ENCODE measurements at places on chromosomes 2 and 18. TPM values are rescaled to one million over a fixed set of nuclear protein-coding genes. Genes with fewer than 3 reads are reported as not detected.

Gene LAMA3
- not detected for total RNA-seq

Gene MARCHF4
- total RNA-seq, result 1.3 TPM

Gene AQP12A
- not detected for total RNA-seq

Gene RNF152
- 76.4 TPM for total RNA-seq

Gene PJVK
- 7.4 TPM for total RNA-seq

Gene ITGB1BP1
- 98.0 TPM for total RNA-seq

Gene FBXO41
- 1.6 TPM for total RNA-seq

Gene ZNF892
- total RNA-seq, result 7.0 TPM

Gene FARSB
- 15.8 TPM for total RNA-seq

- no peak overlapping the region for H3K27ac ChIP-seq
- H3K36me3 ChIP-seq, result no peaks in the 10 kb centered on the region
- H3K4me1 ChIP-seq, result peaks cover 17% of the 10 kb centered on the region
- peaks cover 8% of the 10 kb centered on the region for H3K27me3 ChIP-seq
These were observed 249.7 kb upstream of the OSR1 start for GRCh38 chr2:19607931-19608771.

- H3K27ac ChIP-seq, result no peak overlapping the region
- peak; percentile 93 for DNase-seq
- H3K4me1 ChIP-seq, result peaks cover 8% of the 10 kb centered on the region
- H3K36me3 ChIP-seq, result no peaks in the 10 kb centered on the region
- H3K27me3 ChIP-seq, result no peaks in the 10 kb centered on the region
These were observed 749 bp upstream of the EIF2AK3 start for GRCh38 chr2:88627856-88628570.

GRCh38 chr18:45012286-45012685 lies 331.6 kb downstream of the SETBP1 start:
- H3K36me3 ChIP-seq, result peaks cover 11% of the 10 kb centered on the region
- H3K27ac ChIP-seq, result peak overlapping the region; percentile 3
- H3K4me3 ChIP-seq, result no peak overlapping the region
- no peaks in the 10 kb centered on the region for H3K27me3 ChIP-seq
- H3K4me1 ChIP-seq, result peaks cover 59% of the 10 kb centered on the region
- DNase-seq, result no peak

DNA sequence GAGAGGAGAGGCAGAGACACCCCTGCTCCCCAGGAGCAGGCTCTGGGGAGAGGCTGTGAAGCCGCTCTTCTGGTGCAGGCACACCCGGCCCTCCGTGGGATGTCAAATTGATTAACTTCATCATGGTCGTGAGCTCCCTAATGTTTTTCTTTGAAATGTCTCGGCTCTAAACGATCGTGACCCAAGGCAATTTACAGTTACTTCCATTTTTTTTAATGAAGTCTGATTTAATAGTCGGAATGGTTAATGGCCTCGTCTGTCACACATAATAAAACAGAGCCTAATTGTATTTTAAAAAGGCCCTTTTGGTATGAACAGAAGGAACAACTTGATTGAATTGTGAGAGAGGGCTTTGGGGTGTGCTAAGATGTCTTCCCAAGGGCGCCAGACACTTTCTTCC lies 130.2 kb downstream of the SMAD2 start:
- H3K36me3 ChIP-seq, result no peaks in the 10 kb centered on the region
- peaks cover 25% of the 10 kb centered on the region for H3K27me3 ChIP-seq
- H3K4me1 ChIP-seq, result peaks cover 7% of the 10 kb centered on the region

- no peak overlapping the region for H3K4me3 ChIP-seq
- H3K36me3 ChIP-seq, result no peaks in the 10 kb centered on the region
- peaks cover 4% of the 10 kb centered on the region for H3K4me1 ChIP-seq
- no peak overlapping the region for H3K27ac ChIP-seq
- no peaks in the 10 kb centered on the region for H3K27me3 ChIP-seq
- no peak for DNase-seq
These were observed 4.3 kb downstream of the UGT1A9 start for GRCh38 chr2:233676046-233676445.

GRCh38 chr2:197675711-197676188 lies 363 bp upstream of the RFTN2 start:
- H3K27ac ChIP-seq, result peak overlapping the region; percentile 98
- peak overlapping the region; percentile 80 for H3K4me3 ChIP-seq
- no peak for DNase-seq
- peaks cover 12% of the 10 kb centered on the region for H3K36me3 ChIP-seq
- H3K4me1 ChIP-seq, result peaks cover 42% of the 10 kb centered on the region

- H3K36me3 ChIP-seq, result no peaks in the 10 kb centered on the region
- H3K27ac ChIP-seq, result no peak overlapping the region
- H3K27me3 ChIP-seq, result no peaks in the 10 kb centered on the region
- H3K4me3 ChIP-seq, result no peak overlapping the region
These were observed 414.3 kb upstream of the HS6ST1 start for GRCh38 chr2:128732976-128733431.

DNA sequence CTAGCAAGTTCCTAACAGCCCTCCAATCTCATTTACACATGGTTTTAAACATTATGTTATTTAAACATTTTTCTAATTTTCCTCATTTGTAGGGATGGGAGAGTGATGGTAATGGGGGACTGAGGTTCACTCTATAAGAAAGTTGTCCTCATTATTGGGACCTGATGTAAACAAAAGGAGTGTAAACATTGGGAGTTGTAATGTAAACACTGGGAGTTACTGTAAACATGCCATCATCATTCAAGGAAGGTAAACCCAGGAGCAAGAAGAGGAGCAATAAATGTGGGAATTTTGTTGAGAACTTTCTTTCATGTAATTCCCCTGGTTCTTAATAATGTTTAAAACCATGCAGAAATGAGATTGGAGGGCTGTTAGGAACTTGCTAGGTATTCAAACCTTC lies 17.8 kb downstream of the RFTN2 start:
- H3K27me3 ChIP-seq, result no peaks in the 10 kb centered on the region
- DNase-seq, result no peak
- no peaks in the 10 kb centered on the region for H3K4me1 ChIP-seq
- H3K36me3 ChIP-seq, result peaks cover 20% of the 10 kb centered on the region

GRCh38 chr2:31944828-31945571 lies 65.8 kb downstream of the MEMO1 start:
- no peaks in the 10 kb centered on the region for H3K4me1 ChIP-seq
- no peak for DNase-seq
- H3K36me3 ChIP-seq, result peaks cover 5% of the 10 kb centered on the region
- H3K27me3 ChIP-seq, result no peaks in the 10 kb centered on the region
- H3K27ac ChIP-seq, result peak overlapping the region; percentile 25
- H3K4me3 ChIP-seq, result no peak overlapping the region

DNA sequence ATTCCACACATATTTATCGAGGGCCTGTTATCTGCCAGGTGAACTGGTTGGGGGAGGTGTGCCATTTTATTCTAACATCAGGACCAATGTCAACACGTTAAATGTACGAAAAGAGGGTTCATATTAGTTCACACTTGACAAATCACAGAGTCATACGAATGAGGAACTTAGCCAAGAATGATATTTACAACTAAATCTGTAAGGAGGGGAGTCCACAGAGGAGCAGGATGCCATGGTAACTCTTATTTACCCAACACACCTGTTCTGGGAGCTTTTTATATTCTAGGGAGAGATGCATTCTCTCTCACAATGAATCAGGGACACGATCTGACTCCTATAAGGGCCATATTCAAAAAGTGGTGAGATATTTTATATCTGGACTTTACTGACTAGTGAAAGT lies 144.1 kb downstream of the CDC42EP3 start:
- no peak for DNase-seq
- no peaks in the 10 kb centered on the region for H3K36me3 ChIP-seq
- no peak overlapping the region for H3K27ac ChIP-seq
- no peaks in the 10 kb centered on the region for H3K27me3 ChIP-seq
- no peak overlapping the region for H3K4me3 ChIP-seq

- no peaks in the 10 kb centered on the region for H3K36me3 ChIP-seq
- H3K4me3 ChIP-seq, result no peak overlapping the region
- H3K4me1 ChIP-seq, result no peaks in the 10 kb centered on the region
- no peaks in the 10 kb centered on the region for H3K27me3 ChIP-seq
- H3K27ac ChIP-seq, result no peak overlapping the region
- no peak for DNase-seq
These were observed 83.1 kb downstream of the FBXO15 start for GRCh38 chr18:74064510-74064909.

GRCh38 chr18:191725-192124 lies 33.4 kb downstream of the USP14 start:
- DNase-seq, result no peak
- peaks cover 2% of the 10 kb centered on the region for H3K4me1 ChIP-seq
- no peaks in the 10 kb centered on the region for H3K27me3 ChIP-seq
- H3K36me3 ChIP-seq, result peaks cover 14% of the 10 kb centered on the region
- no peak overlapping the region for H3K4me3 ChIP-seq

- H3K27me3 ChIP-seq, result no peaks in the 10 kb centered on the region
- peaks cover 10% of the 10 kb centered on the region for H3K4me1 ChIP-seq
- no peaks in the 10 kb centered on the region for H3K36me3 ChIP-seq
- no peak for DNase-seq
These were observed 57.0 kb downstream of the OSBPL6 start for GRCh38 chr2:178251151-178251955.

DNA sequence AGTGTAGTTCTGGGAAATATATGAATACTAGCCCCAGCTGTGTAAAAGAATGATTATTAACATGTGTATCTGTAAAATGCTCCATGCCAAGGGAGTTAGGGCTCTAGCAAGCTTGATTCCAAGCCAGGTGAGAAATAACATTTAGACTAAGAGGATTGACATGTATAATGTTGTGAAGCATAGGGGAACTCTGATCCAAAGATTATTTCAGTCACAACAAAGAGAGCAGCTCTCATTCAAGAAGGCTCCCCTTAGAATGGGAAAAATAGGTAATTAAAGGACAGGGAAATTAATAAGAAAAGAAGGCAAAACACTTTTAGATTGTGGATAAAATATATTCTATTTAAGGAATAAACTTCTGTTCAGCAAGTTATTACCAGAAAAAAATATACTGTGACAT lies 347.3 kb upstream of the CDH7 start:
- H3K4me1 ChIP-seq, result no peaks in the 10 kb centered on the region
- no peak overlapping the region for H3K27ac ChIP-seq
- no peaks in the 10 kb centered on the region for H3K36me3 ChIP-seq
- H3K27me3 ChIP-seq, result no peaks in the 10 kb centered on the region

DNA sequence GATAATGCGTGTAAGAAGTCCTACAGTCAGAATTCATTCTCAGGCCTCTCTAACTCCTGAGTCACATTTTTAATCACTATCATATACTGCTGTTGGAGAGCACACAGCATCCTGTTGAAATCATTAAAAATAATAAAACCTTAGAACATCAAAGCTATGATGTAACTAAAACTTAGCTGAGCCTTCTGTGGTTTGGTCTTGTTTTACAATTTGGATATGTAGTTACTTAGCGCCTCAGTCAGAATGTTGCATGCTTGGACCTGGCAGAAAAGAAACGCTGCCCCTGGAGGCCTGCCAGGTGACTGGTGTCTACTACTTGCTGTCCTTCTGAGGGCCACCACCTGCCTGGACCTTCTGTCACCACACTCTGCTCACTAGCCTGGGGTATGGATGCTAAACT lies 261.1 kb upstream of the RASGRP3 start:
- H3K4me1 ChIP-seq, result peaks cover 87% of the 10 kb centered on the region
- no peak for DNase-seq
- no peaks in the 10 kb centered on the region for H3K36me3 ChIP-seq

DNA sequence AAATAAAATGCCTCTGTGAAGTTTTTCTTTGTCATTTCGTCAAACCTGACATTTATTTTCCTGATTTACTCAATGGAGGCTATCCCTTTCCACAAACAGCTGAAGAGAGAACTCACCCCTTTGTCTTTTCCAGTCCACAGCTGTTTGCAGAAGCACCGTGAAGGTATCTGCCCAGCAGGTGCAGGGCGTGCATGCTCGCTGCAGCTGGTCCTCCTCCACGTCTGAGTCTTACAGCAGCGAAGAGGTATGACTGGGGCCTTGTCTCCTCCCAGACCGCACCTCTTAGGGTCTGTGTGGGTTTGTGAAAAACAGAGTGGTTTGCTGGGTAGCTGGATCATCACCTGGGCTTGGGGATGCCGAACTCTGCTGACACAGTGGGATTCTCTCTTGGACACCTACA lies 9.7 kb downstream of the SPP2 start:
- DNase-seq, result no peak
- H3K36me3 ChIP-seq, result no peaks in the 10 kb centered on the region
- no peaks in the 10 kb centered on the region for H3K4me1 ChIP-seq
- H3K4me3 ChIP-seq, result no peak overlapping the region
- H3K27me3 ChIP-seq, result peaks cover 79% of the 10 kb centered on the region

DNA sequence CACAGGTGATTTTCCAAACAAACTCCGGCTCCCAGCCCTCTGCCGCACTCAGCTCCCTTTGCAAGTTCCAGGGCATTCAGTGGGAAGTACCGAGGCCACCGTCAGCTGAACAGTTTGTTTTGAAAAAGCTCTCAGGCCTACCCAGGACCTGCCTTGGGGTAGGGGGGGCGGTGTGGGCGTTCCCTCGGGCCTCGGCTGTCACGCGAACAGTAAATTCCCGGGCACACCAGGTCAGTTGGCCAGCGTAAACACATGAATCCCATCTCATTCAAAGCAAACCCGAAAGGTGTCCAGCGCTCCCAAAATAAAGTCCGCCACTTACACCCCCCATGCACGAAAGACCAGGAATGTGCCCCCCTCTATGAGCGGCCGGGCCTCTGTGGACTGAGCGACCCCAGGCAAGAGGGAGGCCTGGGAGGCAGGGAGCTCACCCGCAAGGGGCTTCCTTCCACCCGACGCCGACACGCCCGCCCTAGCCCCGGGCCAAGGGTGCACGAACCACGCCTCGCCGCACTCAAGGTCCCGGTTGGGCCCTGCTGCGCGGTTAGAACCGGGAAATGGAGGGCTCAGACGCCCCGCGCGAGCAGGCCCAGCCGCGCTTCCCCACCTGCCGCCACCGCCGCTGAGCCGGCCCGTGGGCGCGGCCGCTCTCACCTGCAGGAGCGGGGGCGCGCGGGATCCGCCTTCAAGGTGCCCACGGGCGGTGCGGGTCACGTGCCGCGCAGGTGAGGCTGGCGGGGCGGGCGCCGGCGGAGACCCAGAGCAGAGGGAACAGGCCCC lies at the start of gene WDSUB1:
Gene WDSUB1, minus strand, starts transcription at position 775 of the 780 bp plus-strand sequence. CDS start 3,634 bp downstream, outside the sequence.
- peaks cover 49% of the 10 kb centered on the region for H3K4me1 ChIP-seq
- peaks cover 7% of the 10 kb centered on the region for H3K36me3 ChIP-seq
- peak within 1 kb of the TSS; percentile 85 for H3K4me3 ChIP-seq
- H3K27ac ChIP-seq, result peak within 1 kb of the TSS; percentile 93

GRCh38 chr2:2872713-2873449 lies 504.7 kb downstream of the EIPR1 start:
- no peak overlapping the region for H3K27ac ChIP-seq
- H3K4me1 ChIP-seq, result no peaks in the 10 kb centered on the region
- H3K36me3 ChIP-seq, result no peaks in the 10 kb centered on the region
- no peak overlapping the region for H3K4me3 ChIP-seq
- no peak for DNase-seq

GRCh38 chr2:200380833-200381542 lies 74.5 kb downstream of the SPATS2L start:
- no peak for DNase-seq
- no peaks in the 10 kb centered on the region for H3K27me3 ChIP-seq
- peak overlapping the region; percentile 89 for H3K27ac ChIP-seq
- H3K4me3 ChIP-seq, result peak overlapping the region; percentile 11
- no peaks in the 10 kb centered on the region for H3K36me3 ChIP-seq
